ENCODE measurements at places on chromosomes 3 and 15.
A peak's percentile ranks its signal among the peaks of the same experiment; 100 is the strongest.

DNA sequence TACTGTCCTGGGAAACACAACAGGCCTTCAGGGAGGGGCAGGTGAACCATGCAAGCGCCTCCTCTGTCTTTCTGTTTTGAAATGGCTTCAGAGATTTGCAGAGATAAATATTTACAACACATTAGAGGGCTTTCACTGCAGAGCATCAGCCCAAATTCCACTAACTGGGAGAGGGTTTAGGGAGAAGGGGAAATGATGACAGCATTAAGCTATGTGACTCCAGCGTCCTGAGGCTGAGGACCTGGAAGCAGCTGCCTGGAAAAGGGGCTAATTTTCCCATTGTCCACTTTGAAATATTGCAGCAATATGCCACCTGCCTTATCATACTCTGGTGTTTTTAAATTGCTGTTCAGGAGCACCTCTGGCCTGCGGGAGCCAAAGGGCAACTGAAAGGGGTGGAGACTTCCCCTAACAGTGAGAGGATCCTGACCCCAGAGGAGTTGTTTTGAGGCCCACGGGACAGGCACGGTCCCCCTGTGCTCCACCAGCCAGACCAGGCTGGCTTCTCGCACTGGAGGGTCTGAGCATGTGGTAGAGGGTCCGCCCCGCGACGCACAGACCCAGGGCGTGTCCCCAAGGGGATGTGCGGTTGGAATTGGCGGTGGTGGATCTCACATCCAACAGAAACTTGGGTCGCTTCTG lies 110.6 kb downstream of the XXYLT1 start:
- DNase-seq = no peak

GRCh38 chr3:48435774-48436476 lies 4.0 kb downstream of the CCDC51 start:
- DNase-seq = peak; percentile 83

GRCh38 chr3:152322756-152323155 lies 54.0 kb downstream of the MBNL1 start:
- no peak for DNase-seq

DNA sequence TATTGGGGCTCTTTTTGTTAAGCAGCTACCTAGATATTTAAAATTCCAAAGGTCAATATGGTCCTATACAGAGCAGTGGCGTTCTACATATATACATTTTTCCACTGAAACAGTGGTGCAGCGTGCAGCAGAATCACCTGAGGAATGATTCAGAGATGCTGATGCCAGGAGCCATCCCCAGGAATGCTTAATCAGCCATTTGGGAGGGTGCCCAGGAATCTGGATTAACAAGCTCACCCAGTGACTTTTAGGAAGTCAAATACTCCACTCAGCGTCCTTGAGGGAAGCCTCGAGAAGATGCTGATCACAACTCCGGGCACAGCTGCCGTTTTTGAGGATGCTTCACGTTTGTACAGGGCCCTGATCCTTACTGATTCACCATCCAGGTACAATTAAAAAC lies 82.6 kb upstream of the ARHGEF3 start:
- no peak for DNase-seq

DNA sequence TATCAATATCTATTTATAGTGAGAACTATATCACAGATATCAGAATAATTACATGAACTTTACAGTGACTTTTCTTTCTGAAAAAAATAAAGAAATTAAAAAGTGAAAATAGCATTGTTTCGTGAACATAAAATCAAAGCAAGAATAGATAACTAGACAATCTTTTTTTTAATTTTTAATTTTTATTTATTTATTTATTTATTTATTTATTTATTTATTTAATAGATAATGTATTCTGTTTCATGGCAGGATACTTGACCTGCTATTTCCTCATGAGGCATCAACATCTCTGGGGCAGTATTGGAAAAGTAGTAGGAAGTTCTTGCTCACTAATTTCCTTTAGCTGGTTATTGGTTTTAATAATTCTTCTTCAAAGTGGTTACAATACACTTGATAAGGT lies 33.3 kb downstream of the SLITRK3 start:
- DNase-seq = no peak

DNA sequence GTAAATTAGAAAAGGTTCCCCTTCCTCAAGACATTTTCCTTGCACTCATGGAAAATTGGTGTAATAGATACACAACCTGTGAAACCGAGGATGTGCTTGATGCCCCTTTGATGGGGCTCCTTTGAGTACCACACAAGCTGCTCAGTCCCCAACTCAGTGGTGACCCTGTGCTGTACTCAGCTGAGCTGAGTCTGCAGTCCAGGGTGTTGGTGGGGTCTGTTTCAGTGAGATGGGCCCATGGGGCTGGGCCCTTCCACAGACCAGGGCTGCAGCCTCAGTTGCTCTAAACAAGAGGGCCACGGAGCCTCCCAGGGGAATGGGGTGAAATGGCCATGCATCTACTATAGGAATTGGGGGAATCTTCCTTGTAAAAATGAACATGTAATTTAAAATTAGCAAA lies 39.3 kb downstream of the KY start:
- DNase-seq = no peak

GRCh38 chr3:101042996-101043686 lies 49.9 kb upstream of the ABI3BP start:
- DNase-seq = no peak

GRCh38 chr3:196214783-196215441 lies 1.4 kb upstream of the SLC51A start:
- DNase-seq = no peak

GRCh38 chr3:50303013-50303815 lies at the start of gene HYAL1:
Gene HYAL1 (minus strand): TSS chr3:50303574. CDS start chr3:50302956, 618 bp downstream.
- DNase-seq = no peak

DNA sequence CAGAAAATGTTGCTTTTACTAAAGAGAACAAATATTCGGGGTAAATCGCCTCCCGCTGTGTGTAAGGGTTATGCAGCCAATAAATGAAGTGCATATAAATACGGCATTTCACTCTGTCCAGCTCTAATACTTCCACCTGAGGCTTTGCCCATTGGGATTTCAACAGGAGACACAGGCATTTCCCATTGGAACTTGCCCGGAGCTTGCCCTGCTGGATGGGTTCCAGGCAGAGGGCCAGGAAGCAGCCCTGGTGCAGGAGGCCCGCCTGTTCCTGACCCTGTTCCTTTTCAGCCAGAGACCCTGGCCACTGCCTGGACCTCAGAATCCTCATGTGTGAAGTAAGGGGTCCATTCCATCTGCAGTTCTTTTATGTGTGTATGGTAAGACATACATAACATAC lies 17.4 kb upstream of the CEMIP start:
- DNase-seq = no peak

DNA sequence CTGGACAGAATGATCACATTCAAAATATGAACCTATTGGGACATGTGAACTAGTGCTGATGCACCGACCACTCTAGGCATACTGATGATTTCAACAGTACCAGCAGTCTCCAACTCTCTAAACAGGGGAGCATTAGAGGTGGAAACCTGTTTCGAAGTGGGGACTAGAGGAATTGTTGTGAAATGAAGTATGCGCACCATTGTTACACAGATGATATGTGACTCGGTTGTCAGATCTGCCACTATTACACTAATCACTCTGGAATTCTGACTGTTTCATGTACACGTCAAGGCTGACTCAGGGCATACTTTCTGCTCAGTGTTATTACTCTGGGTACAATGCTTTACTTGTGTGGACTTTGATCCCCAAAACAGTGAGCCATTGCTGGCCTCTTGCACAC lies 198.2 kb upstream of the UBE2E2 start:
- DNase-seq = no peak

DNA sequence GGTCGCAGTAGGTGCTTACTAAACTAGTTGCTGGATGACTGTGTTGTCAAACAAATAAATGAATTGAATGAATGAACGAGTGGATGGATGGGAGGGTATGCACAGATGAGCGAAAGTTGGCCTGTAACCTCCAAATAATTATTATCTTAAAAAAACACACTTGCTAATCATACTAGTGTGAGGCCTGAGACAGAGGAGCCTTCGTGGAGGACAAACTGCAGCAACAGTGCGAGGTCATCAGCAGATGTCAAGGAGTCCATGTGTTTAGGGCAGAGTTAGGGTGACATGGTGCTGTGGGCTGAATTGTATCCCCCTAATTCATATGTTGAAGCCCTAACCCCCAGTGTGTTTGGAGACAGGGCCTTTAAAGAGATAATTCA lies 24.4 kb downstream of the CORO2B start:
- no peak for DNase-seq

DNA sequence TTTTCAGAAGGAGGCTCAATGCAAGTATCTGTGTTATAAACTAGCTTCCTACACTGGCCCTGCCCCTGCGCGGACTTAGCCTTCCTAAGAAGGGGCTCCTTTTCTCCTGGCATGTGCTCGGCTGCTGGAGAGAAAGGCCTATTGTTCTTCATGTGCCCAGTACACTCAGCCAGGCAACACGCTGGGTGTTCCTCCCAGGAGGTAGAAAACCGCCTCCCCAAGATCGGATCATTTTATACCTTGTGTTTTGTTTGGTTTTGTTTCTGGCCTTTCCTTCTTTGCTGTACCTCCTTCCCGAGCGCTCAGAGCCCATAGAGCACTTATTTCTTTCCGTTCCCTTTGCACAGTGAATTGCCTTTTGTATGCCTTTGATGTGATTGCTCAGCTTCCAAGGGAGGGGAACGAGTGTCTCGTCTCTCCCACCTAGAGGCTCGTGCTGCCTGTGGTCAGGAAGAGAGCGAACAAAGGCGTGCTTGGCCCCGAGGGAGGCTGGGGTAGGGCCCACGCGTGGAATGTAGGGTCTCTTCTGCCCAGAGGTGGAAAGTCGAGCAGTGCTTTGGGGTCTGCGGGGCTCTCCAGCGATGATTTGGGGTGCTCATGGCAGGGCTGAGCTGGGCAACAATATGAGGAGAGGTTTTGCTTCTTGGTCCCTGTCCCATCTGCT lies 30.0 kb downstream of the CCNL1 start:
- no peak for DNase-seq

- no peak for DNase-seq
Measured at GRCh38 chr3:46734773-46735172, 17.1 kb upstream of the PRSS50 start.

DNA sequence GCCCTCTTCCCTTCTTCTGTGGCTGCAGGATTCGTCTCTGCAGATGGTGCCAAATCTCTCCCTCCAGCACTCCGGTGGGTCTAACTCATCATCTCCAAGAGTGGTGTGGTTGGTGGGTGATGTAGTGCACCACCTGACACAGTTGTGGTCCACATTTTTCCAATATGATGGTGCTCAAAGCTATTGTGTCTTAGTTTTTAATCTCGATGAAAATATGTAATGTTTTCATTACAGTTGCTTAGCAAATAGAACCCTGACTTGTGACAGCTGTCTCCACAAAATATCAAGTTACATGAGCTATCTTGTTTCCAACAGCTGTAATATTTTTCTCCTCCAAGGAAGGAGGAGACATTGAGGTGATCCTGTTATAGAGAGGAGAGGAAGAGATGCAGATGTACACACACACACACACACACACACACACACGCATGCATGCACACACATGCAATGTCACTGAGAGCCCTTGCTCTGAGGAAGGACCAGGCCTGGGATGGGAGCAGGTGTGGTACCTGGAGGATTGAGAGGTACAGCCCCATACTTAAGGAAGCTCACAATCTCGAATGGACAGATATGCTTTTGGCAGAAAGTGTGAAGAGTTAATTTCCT lies 15.7 kb upstream of the ESYT3 start:
- DNase-seq = no peak

DNA sequence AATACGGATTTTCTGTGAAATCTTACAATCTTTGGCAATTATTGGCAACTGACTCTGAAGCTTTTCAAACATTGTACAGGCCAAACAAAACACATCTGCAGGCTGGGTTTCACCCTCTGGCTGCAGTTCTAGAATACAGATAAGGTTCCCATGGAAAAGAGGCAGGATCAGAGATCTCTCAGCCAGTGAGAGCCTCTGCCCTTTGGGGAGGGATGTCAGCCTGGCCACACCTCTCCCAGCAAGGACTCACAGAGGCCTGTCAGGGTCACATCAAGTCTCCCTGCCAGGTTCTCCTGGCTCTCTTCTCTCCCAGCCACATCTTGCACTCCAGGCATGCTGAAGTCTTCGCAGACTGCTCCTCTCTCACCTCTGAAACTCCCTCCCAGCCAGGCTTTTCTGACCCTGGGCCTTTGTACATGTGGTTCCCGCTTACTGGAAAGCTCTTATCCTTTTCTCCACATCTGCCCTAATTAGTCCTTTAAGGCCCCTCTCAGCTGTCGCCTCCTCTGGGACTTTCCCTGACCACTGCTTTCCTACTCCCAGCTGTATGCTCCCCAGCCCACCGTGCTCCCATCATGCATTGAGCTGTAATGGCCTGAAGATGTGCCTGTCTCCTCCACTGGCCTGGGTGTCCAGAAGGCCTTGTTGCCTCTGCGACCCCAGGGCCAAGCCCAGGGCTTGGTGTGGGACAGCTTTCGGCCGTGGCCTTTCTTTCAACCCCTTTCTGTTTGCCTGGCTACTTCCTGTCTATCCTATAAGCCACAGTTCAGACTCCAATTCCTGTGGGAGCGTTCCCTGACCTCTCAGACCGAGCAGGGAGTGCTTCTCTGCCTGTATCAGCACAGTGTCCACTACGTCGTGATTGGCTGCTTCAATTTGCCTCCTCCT lies 4.3 kb downstream of the RBP1 start:
- DNase-seq = no peak

- no peak for DNase-seq
Measured at GRCh38 chr15:69410248-69410874, 3.8 kb upstream of the KIF23 start.

DNA sequence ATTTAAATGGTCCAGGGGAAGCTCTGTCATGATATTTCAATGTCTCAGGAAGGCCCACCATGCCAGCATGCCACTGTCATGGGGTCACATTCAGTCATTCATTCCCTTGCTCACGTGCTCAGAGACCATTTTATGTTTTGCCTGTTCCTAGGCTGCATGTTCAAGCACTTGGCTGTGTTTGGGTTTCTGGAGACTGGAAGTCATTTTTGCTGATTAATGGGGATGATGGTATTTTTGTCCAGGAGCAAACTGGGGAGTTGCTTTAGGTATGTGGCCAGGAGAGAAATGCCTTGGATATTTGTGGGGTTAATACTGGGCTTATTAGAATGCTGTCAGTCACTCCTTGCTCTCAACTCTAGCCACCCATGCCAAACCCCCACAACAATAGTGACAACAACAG lies 303.5 kb downstream of the PTPRG start:
- no peak for DNase-seq

All from right renal pelvis (tissue), 4 donors.